ENCODE measurements at places on chromosomes 1 and 21.

- DNase-seq: no peak
These were observed 104.9 kb upstream of the TMPRSS2 start for GRCh38 chr21:41612674-41613532.

GRCh38 chr1:37515185-37516034 lies 844 bp upstream of the MEAF6 start:
- DNase-seq: no peak

- DNase-seq: no peak
These were observed 2.4 kb downstream of the NTPCR start for GRCh38 chr1:232952514-232953499.

- DNase-seq: no peak
These were observed 75.4 kb downstream of the NOS1AP start for GRCh38 chr1:162144853-162145252.

DNA sequence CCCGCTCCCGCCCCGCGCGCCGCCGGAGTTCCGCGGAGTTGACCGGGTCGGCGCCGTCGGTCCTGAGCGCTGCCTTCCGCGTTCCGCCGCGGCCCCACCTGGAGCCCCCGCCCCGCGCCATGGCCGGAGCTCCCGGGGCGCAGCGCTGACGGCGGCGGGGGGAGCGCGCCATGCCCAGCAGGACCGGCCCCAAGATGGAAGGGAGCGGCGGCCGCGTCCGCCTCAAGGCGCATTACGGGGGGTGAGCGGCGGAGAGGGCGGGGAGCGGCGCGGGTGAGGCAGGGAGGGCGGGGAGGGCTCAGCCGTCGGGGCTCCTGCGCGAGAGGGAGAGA lies 216 bp downstream of the PRKCZ start:
- DNase-seq: no peak

DNA sequence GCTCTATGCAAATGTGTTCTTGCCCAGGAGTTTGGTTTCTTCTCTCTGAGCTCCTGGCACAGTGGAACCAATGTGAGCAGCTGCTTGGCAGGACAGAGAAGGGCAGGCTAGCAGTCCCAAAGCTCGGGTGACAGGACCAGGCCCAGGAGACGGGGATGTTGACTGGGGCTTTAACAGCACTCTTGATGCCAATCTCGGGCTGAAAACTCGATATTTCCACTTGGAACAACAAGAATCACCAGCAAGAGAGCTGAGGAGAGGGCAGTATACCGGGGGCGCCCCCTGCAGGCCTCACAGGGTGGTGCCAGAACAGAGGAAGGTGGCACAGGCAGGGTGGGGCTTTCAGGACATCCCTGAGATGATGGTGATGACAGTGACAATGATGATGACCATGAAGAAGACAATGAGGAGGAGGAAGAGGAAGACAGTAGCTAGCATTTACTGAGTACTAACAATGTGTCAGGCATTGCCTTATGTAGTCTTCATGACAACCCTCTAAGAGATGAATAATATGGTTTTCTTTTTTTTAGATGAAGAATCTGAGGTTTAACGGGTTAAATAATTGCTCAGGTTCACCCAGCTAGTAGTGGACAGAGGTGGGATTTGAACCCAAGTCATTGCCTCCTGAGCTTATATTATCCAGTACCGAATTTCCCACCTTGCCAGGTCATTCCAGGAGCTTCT lies 2.7 kb upstream of the KCNJ9 start:
- DNase-seq: peak; percentile 33

- no peak for DNase-seq
These were observed 17.1 kb upstream of the PRRC2C start for GRCh38 chr1:171468120-171468750.

All from activated effector memory CD4-positive, alpha-beta T cell treated with Interleukin-2 at 50 U/mL for 16 hours (primary cell).